ENCODE measurements at places on chromosomes 13 and 19. TPM values are rescaled to one million over a fixed set of nuclear protein-coding genes. Genes with fewer than 3 reads are reported as not detected.

DNA sequence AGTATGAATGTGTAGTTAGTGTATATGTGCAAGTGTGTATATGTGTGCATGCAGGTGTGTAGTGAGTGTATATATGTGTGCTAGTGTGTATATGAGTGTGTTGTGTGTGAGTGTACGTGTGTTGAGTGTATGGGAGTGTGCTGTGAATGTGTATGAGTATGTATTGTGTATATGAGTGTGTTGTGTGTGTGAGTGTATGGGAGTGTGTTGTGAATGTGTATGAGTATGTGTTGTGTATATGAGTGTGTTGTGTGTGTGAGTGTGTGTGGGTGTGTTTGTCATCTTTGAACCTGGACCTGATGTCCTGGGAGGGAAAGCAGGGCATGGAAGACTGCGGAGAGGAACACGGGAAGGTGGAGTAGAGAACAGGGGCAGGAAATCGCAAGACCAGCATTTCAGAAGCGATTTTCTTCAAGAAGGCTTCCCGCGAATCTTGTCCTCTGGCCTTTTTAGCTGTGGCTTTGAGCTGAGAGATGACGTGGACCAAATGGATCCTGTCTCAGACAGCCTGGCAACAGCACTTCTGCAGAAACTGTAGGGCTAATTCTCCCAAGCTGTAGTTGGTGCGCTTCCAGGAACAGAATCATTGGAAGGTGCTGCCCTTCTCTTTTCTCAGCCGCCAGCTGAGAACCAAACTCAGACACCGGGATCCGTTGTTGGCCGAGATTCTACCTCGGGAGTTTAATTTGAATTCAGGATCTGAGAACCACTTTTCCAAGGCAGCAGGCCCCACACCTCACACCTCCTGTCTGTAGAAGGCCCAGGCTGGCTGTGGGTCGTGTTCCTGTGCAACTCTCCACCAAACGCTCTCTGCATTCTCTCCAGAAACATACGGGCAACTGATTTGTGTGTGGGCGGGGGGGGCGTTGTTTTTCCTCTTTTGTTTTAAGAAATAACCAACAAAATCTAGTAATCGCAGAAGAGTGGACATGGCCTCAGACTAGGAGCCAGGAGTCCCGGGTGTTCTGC, 94.7 kb upstream of the RAP2A start:
- peak; percentile 41 for DNase-seq

GRCh38 chr19:18815673-18816072, 16.1 kb upstream of the UPF1 start:
- DNase-seq = no peak

GRCh38 chr19:18833141-18833476, 1.4 kb downstream of the UPF1 start:
- no peak for DNase-seq

DNA sequence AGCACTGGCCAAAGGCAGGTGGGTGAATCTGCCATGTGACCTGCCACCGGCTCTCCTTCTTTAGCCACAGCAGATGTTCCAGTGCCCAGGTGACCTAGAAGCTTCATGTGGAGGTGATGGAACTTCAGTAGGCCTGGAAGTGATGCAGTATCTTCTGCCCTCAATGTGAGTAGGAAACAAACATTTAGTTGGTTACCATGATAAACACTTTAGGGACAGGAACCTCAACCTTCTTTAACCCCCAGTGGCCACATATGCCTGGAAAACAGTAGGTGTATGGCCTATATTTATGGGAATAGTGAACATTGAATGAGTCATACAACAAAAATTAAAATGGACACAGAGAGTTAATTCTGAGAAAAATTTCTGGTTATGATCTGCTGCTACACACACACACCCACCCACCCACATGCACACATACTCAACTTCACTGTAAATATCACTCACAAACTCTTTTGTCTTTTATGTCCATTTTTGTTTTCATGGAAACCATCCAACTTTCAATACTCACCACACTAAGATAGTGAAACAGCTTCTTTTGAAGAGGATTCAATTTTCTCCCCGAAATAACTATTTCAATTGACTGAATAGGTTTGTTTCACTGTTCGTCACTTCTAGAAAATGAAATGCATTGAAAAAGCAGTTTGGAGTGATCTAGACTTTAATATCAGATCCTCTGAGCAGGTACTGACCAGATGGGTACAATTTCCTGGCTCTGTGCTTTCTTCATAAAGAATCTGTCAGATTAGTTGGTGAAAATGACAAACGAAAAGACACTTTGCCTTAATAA, 97.3 kb downstream of the STARD13 start:
- DNase-seq = no peak

DNA sequence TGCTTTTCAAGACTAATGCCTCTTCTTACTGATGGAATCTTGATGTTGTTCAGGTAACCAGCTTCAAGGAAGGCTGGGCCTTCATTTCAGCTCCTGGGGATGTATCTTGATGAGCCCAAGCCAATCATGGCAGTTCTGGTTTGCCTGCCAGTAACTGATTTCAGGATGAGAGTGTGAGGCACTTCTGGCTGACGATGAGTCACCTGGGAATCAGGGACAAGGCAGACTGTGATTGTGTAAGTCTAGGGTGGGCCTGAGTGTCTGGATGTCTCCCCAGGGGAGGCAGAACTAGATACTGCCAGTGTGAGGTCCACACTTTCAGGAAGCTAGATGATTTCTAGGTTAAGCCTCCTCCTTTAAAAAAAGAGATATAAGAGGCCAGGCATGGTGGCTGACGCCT, 77.3 kb upstream of the KL start:
- no peak for DNase-seq

DNA sequence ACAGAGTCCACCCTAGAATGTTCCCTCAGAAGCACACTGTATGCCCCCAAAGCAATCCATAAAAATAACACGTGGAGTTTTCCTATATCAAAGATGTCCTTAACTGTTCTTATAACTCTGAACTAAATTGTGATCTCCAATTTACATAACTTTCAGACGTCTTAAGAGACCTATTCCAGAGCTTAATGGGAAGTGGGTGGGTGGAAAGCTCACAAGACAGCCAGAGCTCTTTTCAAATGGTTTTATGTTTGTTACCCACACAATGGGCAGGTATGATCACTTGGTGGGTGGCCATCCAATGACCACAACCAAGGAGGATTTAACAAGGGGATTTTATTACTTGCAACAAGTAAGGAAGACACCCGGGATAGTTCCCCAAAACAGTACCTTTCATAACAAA, 81.7 kb downstream of the LRRC63 start:
- no peak for DNase-seq

- DNase-seq = no peak
These were observed 68.5 kb upstream of the CLDN10 start for GRCh38 chr13:95484052-95484451.

GRCh38 chr19:47145639-47146486, 15.2 kb downstream of the SAE1 start:
- no peak for DNase-seq

GRCh38 chr19:33946535-33947264, 150.0 kb downstream of the KCTD15 start:
- no peak for DNase-seq

DNA sequence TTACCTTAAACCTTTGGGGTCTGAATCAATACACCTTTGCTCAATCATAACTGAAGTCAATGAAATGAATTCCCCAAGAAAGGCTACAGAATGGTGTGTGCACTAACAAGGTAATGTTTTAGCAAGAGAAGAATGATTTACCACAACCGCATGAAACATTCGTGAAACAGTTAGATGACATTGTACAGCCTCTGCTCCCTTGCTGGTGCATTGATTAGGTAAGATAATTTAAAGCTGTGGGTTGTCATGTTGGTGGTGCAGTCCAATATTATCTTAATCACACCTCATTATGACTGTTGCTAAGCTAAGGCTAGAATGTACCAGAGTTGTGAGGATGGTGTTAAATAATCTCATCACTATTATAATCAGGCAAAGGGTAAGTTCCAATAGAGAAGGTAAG, 1673.2 kb upstream of the PRR20A start:
- DNase-seq = no peak

GRCh38 chr19:39409208-39410016, 2.8 kb downstream of the ZFP36 start:
- DNase-seq = peak; percentile 96

GRCh38 chr19:18519962-18520847, 1.7 kb downstream of the ELL start:
- peak; percentile 83 for DNase-seq

- DNase-seq = peak; percentile 26
These were observed 12.4 kb downstream of the TMEM272 start for GRCh38 chr13:51832471-51833152.

GRCh38 chr13:111156421-111156820, 41.3 kb downstream of the ARHGEF7 start:
- no peak for DNase-seq

- DNase-seq = no peak
These were observed 65.2 kb downstream of the DACH1 start for GRCh38 chr13:71801781-71802180.

- DNase-seq = peak; percentile 57
These were observed 94.3 kb downstream of the INSR start for GRCh38 chr19:7199613-7200533.

- no peak for DNase-seq
These were observed 16.1 kb downstream of the CARD8 start for GRCh38 chr19:48239582-48240141.

GRCh38 chr13:31587698-31588266, 151.5 kb upstream of the RXFP2 start:
- no peak for DNase-seq

GRCh38 chr19:677201-677600, 1.0 kb downstream of the FSTL3 start:
- peak; percentile 63 for DNase-seq

Gene NDFIP2
- 93.1 TPM for total RNA-seq

Gene SNRNP70
- total RNA-seq = 682 TPM

Gene DLL3
- total RNA-seq = not detected

Gene SHISA7
- total RNA-seq = 0.75 TPM

Gene ZNF534
- not detected for total RNA-seq

Gene ZNF540
- 0.40 TPM for total RNA-seq

Gene AXL
- 52.4 TPM for total RNA-seq

Gene CCDC8
- 1.9 TPM for total RNA-seq

Gene KIR3DL2
- total RNA-seq = not detected

Gene CKAP2
- total RNA-seq = 6.0 TPM

Gene MIR17HG
- total RNA-seq = 1.1 TPM

Gene CEBPA
- 84.2 TPM for total RNA-seq

Gene POSTN
- 28.7 TPM for total RNA-seq
